Upper lobe of left lung (tissue), 6 donors: ENCODE measurements at places on chromosomes 13 and 19. TPM values are rescaled to one million over a fixed set of nuclear protein-coding genes. Genes with fewer than 3 reads are reported as not detected.

DNA sequence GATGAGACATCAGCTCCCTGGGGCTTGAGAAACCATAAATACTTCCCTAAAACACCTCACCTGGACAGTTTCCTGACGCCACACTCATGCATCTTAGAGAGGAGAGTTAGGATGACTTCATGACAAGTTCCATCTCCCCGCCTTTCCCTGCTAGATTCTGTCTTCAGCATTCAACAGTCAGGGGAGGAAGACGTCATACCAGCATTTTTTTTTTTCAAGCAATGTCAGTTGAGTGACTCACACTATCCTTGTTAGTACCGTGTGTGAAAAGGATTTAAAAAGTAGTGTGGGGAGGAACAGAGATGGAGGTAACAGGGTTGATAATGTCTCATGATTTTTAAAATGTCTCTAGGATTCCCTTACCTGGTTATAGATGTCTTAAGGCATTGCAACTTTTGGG is at the start of gene OR7D2:
Gene OR7D2 (plus strand): TSS at position 79 of the 400 bp plus-strand sequence. CDS start 6,803 bp downstream, outside the sequence.
- H3K4me1 ChIP-seq, result no peaks in the 10 kb centered on the region
- no peak within 1 kb of the TSS for H3K4me3 ChIP-seq
- DNase-seq, result no peak

DNA sequence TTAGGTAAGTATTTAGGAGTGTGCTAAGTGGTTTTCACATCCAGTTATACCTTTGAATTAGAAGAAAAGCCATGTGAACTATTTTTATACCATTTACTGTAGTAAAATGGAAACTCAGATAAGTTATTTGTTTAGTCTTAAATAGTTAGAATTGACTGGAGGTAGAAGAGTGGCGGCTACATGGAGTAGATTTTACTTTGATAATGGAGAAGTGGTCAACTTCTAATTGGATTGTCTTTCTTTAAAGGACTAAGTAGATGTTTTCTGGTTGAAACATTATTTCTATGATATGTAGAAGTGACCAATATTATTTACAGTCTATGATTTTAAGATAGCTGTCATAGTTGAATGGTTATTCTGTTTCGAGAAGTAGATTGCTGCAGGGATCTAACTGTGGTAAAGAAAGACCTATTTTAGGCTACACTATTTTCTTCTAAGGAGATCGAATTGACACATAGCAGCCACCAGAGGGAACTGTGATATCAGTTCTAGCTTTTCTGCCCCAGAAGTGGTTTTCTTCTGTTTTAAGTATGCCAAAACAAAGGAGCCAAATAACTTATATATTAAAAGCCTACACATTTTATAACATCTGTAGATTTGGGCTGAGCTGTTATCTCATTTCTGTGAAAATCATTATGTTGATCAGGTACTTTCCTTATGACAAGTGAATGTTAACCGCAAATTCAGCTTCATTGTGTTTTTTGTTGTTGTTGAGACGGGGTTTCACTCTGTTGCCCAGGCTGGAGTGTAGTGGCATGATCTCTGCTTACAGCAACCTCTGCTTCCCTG is 26.1 kb downstream of the ZMYM2 start:
- no peaks in the 10 kb centered on the region for H3K36me3 ChIP-seq
- no peak overlapping the region for H3K4me3 ChIP-seq
- H3K27ac ChIP-seq, result no peak overlapping the region
- H3K27me3 ChIP-seq, result no peaks in the 10 kb centered on the region
- peaks cover 15% of the 10 kb centered on the region for H3K4me1 ChIP-seq
- DNase-seq, result no peak

GRCh38 chr19:6800991-6801484 is 28.5 kb downstream of the VAV1 start:
- H3K27me3 ChIP-seq, result no peaks in the 10 kb centered on the region
- peak overlapping the region; percentile 45 for H3K4me3 ChIP-seq
- peak overlapping the region; percentile 79 for H3K27ac ChIP-seq
- DNase-seq, result no peak
- no peaks in the 10 kb centered on the region for H3K36me3 ChIP-seq
- peaks cover 38% of the 10 kb centered on the region for H3K4me1 ChIP-seq

Gene GARIN5A
- total RNA-seq, result 3.0 TPM

Gene ZFP82
- total RNA-seq, result 0.78 TPM

Gene URI1
- total RNA-seq, result 44.0 TPM

GRCh38 chr19:49189259-49189658 is 31.7 kb downstream of the TRPM4 start:
- peaks cover 22% of the 10 kb centered on the region for H3K36me3 ChIP-seq
- H3K27ac ChIP-seq, result peak overlapping the region; percentile 30
- no peaks in the 10 kb centered on the region for H3K27me3 ChIP-seq
- no peak overlapping the region for H3K4me3 ChIP-seq
- no peak for DNase-seq

Gene DACH1
- total RNA-seq, result 4.7 TPM

DNA sequence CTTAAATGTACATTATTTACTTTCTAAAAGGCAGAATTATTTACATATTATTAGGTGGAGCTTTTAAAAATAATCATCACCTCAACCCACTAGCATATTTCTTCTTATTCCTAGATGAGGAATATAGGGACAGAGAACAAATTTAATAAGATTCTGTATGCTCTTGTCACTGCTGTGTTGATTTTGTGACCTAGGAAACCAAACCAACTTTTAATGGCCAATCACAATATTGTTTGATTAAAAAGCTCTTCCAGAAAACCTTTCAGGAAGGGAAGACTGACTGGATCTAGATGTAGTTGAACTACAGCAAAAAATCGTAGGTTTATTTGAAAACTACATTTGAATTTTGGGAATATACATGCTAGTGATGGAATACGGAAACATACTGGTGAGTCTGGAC is 91.8 kb upstream of the RAP2A start:
- H3K4me3 ChIP-seq, result no peak overlapping the region
- DNase-seq, result no peak
- peaks cover 12% of the 10 kb centered on the region for H3K4me1 ChIP-seq
- H3K27me3 ChIP-seq, result no peaks in the 10 kb centered on the region
- H3K27ac ChIP-seq, result no peak overlapping the region

DNA sequence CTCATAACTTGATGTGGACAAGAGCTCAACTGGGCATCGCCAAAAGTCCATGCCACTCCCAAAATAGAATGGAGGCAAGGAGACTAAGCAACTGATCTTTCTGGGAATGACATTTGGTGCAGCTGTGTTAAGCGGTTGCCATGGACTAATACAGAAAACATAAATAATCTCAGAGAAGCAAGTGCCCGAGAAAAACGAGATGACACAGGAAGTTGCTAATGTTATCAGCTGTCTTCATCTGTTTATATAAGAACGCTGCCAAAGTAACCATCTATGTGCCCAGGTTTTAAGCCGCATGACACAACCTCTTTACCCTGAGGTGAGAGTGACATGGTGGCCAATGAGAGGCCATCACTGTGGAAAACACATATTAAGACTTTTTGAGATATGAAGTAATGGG is 54.9 kb upstream of the SACS start:
- H3K4me3 ChIP-seq, result no peak overlapping the region
- no peaks in the 10 kb centered on the region for H3K27me3 ChIP-seq
- no peaks in the 10 kb centered on the region for H3K36me3 ChIP-seq
- no peak for DNase-seq
- H3K27ac ChIP-seq, result no peak overlapping the region
- H3K4me1 ChIP-seq, result no peaks in the 10 kb centered on the region

DNA sequence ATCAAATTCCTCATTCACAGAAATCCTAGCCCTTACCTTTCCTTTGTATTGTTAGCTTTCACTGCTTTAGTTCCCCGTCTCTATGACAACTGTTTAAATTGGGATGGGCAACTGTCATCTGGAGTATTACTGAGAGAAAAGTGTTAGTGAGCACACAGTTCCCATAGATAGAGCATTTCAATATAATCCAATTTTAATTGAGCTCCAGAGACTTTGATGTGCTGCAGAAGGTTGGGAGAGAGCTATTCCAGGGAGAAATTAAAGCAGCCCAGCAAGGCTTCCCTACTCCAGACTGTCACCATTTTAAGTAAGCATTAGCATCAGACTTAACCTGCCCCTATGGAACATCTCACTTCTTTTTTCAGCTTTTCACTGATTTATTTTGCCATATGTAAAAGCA is 55.0 kb upstream of the MAB21L1 start:
- no peak overlapping the region for H3K4me3 ChIP-seq
- no peaks in the 10 kb centered on the region for H3K36me3 ChIP-seq

DNA sequence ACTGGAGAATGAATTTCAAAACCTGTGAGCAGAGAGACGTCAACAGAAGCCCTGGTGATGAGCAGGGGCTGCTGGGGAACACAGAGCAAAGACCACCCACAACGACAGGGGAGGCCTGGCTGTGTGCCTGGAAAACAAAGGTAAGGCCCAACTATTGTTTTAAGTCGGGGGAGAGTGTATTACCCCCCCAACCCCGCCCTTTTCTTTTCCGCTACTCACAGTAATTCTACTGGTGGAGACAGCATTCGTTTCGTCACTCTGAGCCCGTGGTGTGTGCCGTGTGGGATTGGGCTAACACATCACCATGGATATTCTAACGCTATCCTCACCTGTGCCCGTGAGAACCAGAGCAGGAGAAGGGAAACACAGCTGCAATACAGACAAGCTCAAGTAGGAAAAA is 18.6 kb upstream of the ADPRHL1 start:
- no peaks in the 10 kb centered on the region for H3K27me3 ChIP-seq
- H3K27ac ChIP-seq, result peak overlapping the region; percentile 72
- peaks cover 12% of the 10 kb centered on the region for H3K36me3 ChIP-seq
- no peak for DNase-seq
- H3K4me1 ChIP-seq, result peaks cover 12% of the 10 kb centered on the region

Gene IGFL2
- total RNA-seq, result 0.51 TPM

- H3K27me3 ChIP-seq, result no peaks in the 10 kb centered on the region
- no peak for DNase-seq
- H3K27ac ChIP-seq, result no peak overlapping the region
- H3K4me3 ChIP-seq, result no peak overlapping the region
- H3K4me1 ChIP-seq, result peaks cover 2% of the 10 kb centered on the region
These were observed 77.4 kb downstream of the DOCK9 start for GRCh38 chr13:98900442-98900841.

Gene CATSPERD
- 5.9 TPM for total RNA-seq

GRCh38 chr13:99821741-99822140 is 149.8 kb downstream of the ZIC5 start:
- no peaks in the 10 kb centered on the region for H3K27me3 ChIP-seq
- H3K4me1 ChIP-seq, result no peaks in the 10 kb centered on the region
- H3K36me3 ChIP-seq, result no peaks in the 10 kb centered on the region

GRCh38 chr19:20028611-20029010 is 10.7 kb downstream of the ZNF682 start:
- no peaks in the 10 kb centered on the region for H3K4me1 ChIP-seq
- no peak overlapping the region for H3K27ac ChIP-seq
- DNase-seq, result no peak
- peaks cover 11% of the 10 kb centered on the region for H3K36me3 ChIP-seq
- H3K4me3 ChIP-seq, result no peak overlapping the region

- peak; percentile 79 for DNase-seq
- peak overlapping the region; percentile 15 for H3K4me3 ChIP-seq
- peaks cover 4% of the 10 kb centered on the region for H3K4me1 ChIP-seq
These were observed 32.8 kb downstream of the TMEM161A start for GRCh38 chr19:19105365-19106055.

Gene OR10H1
- total RNA-seq, result not detected

- peak within 1 kb of the TSS; percentile 71 for H3K27ac ChIP-seq
- DNase-seq, result peak; percentile 41
- no peaks in the 10 kb centered on the region for H3K27me3 ChIP-seq
- H3K4me3 ChIP-seq, result peak within 1 kb of the TSS; percentile 27
These were observed at the start of gene F10 for GRCh38 chr13:113122550-113123225. TSS of gene F10 (plus strand) at chr13:113122799. CDS start at chr13:113122856, 57 bp downstream.

- no peak overlapping the region for H3K4me3 ChIP-seq
- H3K27ac ChIP-seq, result no peak overlapping the region
- no peaks in the 10 kb centered on the region for H3K27me3 ChIP-seq
- DNase-seq, result no peak
- peaks cover 8% of the 10 kb centered on the region for H3K4me1 ChIP-seq
- H3K36me3 ChIP-seq, result peaks cover 41% of the 10 kb centered on the region
These were observed 15.7 kb downstream of the AP2A1 start for GRCh38 chr19:49782515-49782914.

Gene SIRT2
- 90.1 TPM for total RNA-seq

Gene TMEM255B
- 7.6 TPM for total RNA-seq

DNA sequence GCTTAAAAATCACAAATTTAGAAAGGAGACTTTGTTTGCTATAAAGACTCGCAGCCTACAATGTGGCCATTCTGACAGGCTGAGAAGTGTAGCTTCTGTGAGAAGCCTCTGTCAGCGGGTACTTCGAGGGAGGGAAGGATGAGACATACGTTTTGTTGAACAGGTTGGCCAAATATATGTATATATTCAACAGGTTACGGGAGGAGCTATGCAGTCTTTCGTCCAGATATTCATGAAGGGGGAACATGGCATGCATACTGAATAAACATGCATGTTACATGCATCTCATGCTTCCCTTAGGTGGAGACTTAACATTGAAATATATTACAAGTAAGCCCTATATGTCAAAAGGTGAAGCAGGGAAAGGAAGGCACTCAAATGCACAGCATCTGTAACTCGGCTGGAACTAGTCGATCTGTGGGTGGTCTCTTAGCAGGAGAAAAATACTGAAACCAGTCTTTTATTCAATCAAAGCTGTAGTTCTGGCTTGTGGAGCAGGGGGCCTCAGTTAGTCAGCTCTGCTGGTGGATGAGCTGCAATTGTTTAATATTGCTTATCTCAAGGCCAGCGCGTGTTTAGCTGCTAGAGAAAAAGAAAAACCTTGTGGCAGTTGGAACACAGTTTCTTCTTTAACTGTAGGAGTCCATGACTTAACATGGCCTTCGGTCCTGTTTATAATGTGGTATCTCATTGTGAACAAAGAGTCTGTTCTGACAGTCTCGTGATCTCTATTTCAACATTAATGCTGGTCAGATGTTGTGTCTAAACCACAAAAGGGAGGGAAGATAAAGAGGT is 94.3 kb downstream of the FAM216B start:
- no peak overlapping the region for H3K27ac ChIP-seq
- H3K4me1 ChIP-seq, result no peaks in the 10 kb centered on the region
- no peaks in the 10 kb centered on the region for H3K27me3 ChIP-seq
- no peak overlapping the region for H3K4me3 ChIP-seq

DNA sequence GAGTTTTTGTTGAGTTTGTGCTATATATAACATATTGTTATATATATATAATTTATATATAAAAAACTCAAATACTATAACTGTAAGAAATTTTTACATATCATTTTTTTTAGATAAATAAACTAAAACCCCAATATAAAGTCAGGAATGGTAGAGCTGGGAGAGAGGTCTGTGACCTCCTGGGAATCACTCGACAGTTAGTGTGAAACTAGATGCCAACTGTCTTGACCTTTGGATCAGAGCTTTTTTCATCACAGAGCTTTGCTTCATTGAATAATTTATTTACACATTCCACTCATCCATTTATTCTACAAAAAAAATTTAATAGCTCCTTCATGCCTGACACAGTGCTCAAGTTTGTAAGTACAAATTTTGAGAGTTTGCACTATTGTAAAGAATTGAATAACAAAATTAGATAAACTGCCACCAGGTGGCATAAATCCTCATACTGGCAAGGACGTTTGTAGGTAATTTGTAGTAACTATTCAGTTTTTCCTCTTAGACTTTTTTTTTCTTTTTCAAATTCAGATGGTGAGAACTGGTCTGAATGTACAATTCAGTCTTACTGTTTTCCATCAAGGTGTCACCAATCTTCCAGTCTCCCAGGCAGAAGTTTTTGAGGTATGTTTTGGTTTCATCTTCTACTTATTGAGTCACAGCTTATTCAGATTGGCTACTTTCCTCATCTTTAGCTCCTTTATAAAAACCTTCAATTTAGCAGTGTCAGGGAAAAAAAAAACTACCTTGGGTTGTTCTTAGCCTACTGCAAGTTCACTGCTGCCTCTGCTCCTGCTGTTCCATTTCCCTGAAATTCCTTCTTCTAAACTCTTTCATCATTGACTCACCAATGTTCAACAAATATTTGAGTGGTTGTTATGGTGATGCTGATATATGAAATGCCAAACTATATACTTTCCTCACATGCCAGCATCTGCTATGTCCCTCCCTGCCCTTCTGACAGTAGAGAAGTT is 28.7 kb downstream of the LACC1 start:
- no peak for DNase-seq
- no peaks in the 10 kb centered on the region for H3K36me3 ChIP-seq
- H3K4me3 ChIP-seq, result no peak overlapping the region
- H3K27me3 ChIP-seq, result no peaks in the 10 kb centered on the region
- no peaks in the 10 kb centered on the region for H3K4me1 ChIP-seq
